ENCODE measurements at places on chromosomes 3 and 15.
A peak's percentile ranks its signal among the peaks of the same experiment; 100 is the strongest.

DNA sequence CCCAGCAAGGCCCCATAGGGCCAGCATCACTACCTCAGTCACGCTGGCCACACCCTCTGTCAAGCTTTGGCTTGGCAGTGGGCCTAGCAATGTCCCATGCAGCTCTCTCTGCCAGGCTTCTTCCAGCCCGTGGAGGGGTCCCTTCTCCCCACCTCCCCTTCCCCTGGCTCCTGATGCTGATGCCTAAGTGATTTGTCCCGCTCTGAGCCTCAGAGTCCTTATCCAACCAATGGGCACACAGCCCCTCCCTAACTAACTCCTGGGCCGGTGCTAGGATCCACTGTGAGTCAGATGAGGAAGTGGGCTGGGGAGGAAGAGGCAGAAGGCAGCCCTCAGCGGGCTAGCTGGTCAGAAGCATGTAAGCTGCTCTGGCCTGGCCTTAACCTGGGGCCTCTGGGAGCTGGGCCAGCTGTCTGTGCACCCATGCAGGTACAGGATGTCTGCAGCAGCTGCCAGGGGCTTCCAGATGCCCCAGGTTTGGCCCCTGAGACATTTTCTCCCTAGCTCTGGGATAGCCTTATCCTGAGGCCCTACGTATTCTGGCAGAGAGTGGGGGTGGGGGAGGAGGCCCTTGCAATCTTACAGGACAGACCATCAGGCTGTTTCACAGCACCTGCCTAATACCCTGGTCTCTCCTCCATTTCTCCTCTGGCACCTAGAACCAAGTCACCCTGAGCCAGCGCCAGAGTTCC is 740 bp upstream of the ZBTB47 start:
- peak; percentile 84 for DNase-seq

- DNase-seq, result peak; percentile 95
Measured at GRCh38 chr15:69557020-69557706, 104.5 kb downstream of the RPLP1 start.

GRCh38 chr3:143182866-143183664 is 63.5 kb downstream of the CHST2 start:
- DNase-seq, result no peak

DNA sequence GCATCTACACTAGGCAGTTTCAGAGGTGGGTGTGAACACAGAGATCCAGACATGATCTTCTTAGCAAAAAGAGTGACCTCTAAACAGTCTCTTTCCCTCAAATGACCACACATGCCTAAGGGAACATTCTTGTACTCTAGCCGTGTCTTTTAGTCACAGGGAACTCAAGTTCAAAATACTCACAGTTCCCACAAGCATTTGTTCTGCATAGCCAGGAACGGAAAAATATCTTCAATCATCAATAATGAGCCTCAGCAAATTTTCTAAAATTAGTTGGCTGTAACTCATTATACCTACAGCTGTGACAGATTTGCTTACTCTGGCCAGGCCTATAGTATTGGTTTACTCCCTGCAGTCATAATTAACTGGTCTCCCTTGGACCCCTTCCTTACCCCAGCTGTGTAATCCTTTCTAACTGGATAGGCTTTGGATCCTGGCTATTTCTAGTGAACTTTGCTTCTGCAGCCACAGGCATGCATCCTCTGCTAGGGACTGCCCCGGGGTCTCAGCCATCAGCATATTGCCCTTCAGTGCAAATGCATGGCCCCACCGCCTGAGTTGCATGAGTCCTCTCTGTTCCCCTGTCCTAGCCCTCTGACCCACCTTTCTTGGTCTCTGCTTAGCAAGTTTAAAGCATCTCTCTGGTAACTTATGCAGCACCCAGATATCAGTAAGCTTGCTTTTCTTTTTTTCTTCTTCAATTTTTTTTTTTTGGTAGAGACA is 56.0 kb upstream of the HACD2 start:
- peak; percentile 51 for DNase-seq

GRCh38 chr3:149723781-149724180 is 28.5 kb downstream of the COMMD2 start:
- no peak for DNase-seq

- DNase-seq, result no peak
Measured at GRCh38 chr3:9754678-9755077, 4.9 kb downstream of the OGG1 start.

GRCh38 chr3:187735383-187735782 is 9.9 kb downstream of the BCL6 start:
- DNase-seq, result no peak

GRCh38 chr3:58049143-58049785 is 41.0 kb downstream of the FLNB start:
- DNase-seq, result peak; percentile 98

DNA sequence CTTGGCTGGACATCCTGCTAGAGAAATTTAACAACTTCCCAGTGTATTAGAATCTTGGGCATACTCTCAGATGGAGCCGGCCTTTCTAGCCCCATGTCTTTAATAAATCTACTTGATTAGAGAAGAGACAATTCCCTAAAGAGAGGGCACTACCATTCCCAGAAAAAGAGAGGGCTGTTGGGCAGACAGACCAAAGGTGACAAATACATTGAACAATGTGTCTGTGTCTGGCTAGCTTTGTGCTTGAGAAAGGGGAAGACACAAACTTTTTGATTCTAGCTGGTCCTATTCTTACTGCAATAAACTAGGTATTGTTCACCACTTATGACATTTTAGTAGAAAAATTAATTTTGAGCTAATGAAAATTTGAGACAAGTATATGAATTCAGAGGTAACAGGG is 57.7 kb downstream of the DUT start:
- DNase-seq, result peak; percentile 67

DNA sequence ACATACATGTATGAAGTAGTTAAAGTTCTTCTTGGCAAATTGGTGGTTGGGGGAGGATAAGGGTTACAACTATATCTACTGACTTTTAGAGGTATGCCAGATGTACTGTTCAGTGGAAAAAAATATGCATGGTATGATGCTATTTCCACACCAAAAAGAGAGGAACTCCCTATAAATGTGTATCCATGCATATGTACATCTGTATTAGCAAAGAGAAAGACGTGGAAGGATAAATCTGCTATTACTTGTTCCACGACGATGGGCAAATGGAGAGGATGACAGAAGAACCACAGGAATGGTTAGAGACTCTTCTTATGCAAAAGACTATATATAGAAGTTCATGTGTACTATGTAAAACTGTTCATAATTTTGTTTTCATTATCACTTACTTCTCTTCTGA is 197.6 kb downstream of the RORA start:
- DNase-seq, result no peak

- DNase-seq, result peak; percentile 64
Measured at GRCh38 chr15:57158589-57158988, 217.7 kb upstream of the CGNL1 start.

DNA sequence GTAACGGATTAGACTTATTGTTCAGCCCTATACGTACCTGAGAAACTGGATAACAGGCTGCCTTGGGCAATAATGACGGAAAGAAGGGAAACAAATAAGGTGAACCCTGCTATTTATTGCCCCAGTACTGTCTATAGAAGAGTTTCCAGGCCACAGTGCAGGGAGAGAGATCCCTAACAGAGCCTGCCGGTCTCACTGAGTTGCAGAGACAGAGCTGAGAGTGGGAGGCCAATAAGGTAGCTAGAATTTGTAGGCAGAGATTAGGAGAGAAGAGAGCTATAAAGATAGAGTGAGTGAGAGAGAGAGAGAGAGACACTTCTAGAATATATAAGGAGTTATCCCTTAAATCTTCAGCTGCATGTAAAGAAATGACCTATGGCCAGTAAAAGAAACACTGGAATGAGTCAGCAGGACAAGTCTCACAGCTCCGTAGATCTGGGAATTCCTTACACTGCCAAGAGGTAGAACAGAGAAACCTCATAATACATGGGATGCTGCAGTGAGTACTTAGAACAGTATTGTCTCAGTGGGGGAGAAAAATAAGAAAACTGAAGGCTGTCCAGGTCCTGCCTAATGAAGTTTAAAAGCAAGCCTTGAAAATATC is 51.8 kb downstream of the ST3GAL6 start:
- DNase-seq, result peak; percentile 77

DNA sequence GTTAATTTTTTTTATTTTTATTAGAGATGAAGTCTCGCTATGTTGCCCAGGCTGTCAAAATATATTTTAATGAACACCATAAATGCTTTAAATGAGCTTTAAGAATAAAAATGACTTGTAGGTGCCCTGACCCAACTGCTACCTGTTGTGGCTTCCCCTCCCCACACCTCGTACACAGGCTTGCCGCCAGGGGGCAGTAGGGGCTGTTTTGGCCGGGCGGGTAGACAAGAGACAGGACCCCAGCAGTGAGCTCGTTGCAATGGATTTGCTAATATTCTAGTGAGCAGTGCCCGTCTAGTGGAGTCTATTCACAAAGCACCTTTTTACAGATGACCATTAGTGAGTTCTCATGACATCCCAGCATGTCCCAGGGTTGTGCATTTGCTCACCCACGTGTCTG is 418.1 kb downstream of the OCA2 start:
- no peak for DNase-seq

DNA sequence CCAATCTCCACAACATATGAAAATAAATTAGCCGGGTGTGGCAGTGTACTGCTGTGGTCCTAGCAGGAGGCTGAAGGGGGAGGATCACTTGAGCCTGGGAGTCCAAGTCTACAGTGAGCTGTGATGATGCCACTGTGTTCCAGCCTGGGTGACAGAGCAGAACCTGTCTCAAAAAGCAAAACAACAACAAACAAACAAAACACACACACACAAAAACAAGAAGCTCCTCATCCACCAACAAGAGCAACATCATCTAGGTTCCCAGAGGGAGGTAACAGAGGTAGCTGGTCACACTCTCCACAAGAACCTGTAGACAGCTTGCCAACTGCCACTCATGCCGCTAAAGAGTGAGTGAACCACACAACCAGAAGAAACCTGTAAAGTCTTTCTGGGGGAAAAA is 34.8 kb downstream of the PTPN9 start:
- DNase-seq, result no peak

DNA sequence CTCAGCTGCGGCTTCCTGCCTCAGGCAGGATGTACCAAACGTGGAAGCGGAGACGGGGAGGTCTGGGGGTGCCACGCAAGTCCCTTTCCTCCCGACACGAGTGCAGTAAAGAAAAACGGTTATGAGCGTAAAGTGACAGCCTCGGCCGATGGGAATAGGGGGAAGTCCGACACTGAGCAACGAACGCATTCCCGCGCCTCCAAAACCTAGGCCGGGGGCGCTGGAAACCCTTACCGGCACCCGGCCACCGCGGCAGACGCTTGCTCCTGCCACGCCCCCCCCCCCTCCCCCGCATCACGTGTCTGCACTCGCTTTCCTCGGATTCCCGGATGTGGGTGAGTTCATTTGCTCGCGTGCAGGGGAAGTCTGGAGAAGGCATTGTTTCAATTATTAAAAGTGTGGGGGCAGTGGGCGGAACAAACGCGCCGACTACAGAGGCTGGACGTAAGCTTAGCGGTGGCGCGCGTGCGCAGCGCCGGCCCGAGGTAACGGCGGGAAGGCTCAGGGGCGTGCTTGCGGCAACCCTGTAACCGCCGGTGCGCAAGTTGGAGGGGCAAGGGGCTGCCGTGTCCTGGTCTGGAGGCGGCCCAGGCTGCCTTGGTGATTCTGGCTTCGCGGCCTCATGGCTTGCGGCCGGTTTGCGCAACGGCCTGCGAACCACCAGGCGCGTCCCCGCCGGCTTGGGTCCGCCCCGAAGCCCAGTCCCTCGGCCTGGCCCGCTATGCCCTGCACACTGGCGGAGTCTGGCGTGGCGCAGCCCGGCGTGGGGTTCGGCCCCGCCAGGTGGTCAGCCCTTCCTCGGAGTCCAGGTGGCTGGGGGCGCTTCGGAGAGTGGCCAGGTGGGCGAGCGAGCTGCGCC is at the start of the genes ANAPC13 and CEP63:
Gene ANAPC13, minus strand, starts transcription at position 268 of the 859 bp plus-strand sequence. CDS start 3,081 bp downstream, outside the sequence.
Gene CEP63, plus strand, starts transcription at position 340 of the 859 bp plus-strand sequence. CDS start 9,264 bp downstream, outside the sequence.
- peak; percentile 100 for DNase-seq

DNA sequence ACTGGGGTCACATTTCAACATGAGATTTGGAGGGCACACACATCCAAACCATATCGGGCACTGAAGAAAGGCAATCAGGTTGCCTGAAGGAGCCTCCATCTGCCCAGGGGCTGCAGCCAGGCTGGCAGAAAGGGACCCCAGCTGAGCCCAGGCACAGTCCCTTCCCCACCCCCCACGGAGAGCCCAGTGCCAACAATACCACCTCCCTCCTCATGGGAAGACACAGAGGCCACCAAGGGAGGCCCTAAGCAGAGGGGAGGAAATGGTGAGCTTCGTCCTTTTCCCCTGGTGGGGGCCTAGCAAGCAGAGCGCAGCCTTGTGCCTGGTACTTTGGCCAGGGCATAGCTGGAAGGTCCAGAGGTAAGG is 3.0 kb upstream of the STRA6 start:
- no peak for DNase-seq

DNA sequence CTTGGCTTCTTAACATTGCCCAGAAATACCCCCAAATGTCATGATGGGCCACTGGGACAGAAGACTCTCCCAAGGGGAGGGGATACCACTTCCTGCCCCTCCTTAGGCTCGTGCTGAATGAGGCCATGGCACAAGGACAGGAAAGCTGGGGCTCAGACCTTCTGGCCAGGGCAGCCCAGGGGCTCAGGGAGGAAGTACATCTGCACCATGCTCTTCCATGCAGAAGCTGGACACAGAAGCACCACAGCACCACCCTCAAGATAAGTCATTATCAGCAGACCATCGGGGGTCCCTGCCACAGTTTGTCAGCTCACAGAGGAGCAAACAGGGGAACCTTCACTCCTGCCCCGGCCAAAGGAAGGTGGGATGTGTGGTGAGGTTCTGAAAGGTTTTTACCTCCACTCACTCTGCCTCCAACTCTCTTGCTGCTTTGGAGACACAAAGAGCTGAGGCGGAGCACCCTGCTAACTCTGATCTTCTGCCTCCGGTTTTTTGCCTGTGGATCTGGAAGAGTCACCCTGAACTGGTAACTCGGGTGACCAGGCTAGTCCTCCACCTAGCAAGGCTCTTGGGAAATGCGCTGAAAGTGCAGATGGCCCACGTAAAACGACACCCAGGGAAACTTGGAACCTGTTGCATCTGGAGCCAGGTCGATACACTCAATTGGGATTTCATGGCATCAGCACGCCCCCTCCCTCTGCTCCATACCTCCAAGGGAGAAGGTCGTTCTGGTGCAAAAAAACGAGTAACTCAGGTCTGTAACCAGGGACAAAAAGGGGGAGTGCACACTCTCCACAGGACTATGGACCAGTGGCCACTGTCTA is 8.3 kb downstream of the BMF start:
- DNase-seq, result peak; percentile 41

DNA sequence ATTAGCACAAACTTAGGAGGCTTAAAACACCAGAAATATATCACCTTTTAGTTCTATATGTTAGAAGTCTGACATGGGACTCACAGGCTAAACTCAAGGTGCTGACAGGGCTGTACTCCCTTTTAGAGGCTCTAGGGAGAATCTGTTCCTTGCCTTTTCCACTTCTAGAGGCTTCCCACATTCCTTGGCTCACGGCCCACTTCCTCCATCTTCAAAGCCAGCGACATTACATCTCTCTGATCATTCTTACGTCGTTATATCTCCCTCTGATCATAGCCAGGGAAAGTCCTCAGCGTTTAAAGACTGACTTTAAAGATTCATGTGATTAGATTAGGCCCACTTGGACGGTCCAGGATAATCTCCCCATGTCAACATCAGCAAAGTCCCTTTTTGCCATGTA is 166.3 kb downstream of the GREM1 start:
- DNase-seq, result peak; percentile 59

GRCh38 chr3:197003461-197004385 is 25.9 kb downstream of the MELTF start:
- DNase-seq, result no peak

Measured in fibroblast of skin of back (primary cell).